ENCODE measurements at places on chromosomes 11 and 22. TPM values are rescaled to one million over a fixed set of nuclear protein-coding genes. Genes with fewer than 3 reads are reported as not detected.

Gene MPZL3
- polyA plus RNA-seq: 8.5 TPM

Gene RIMBP3B
- not detected for polyA plus RNA-seq

Gene C22orf31
- not detected for polyA plus RNA-seq

Gene AQP11
- not detected for polyA plus RNA-seq

Gene HEPACAM
- polyA plus RNA-seq: not detected

Gene IRAG1
- polyA plus RNA-seq: 3.0 TPM

Gene C11orf86
- not detected for polyA plus RNA-seq

Gene SMIM38
- 0.05 TPM for polyA plus RNA-seq

Gene MAJIN
- polyA plus RNA-seq: not detected

Gene GLB1L2
- polyA plus RNA-seq: not detected

Gene TPBGL
- polyA plus RNA-seq: not detected

Gene BTBD18
- polyA plus RNA-seq: not detected

Gene FGF3
- polyA plus RNA-seq: not detected

Gene SLC16A8
- not detected for polyA plus RNA-seq

Gene ARHGAP42
- 0.04 TPM for polyA plus RNA-seq

Gene NFAM1
- 71.0 TPM for polyA plus RNA-seq

Gene JAM3
- polyA plus RNA-seq: 0.03 TPM

Gene NEFH
- polyA plus RNA-seq: 1.2 TPM

Gene VSIG2
- polyA plus RNA-seq: not detected

Gene PATE2
- polyA plus RNA-seq: not detected

Gene ISX
- not detected for polyA plus RNA-seq

Gene PKDREJ
- not detected for polyA plus RNA-seq

Gene MS4A12
- not detected for polyA plus RNA-seq

Gene SAA4
- not detected for polyA plus RNA-seq

Gene PDE2A
- 0.53 TPM for polyA plus RNA-seq

Gene TBCEL
- 6.5 TPM for polyA plus RNA-seq

Gene GGTLC3
- polyA plus RNA-seq: not detected

Gene SAMM50
- polyA plus RNA-seq: 62.5 TPM

Gene PRR5L
- polyA plus RNA-seq: 7.4 TPM

Gene FAM118B
- polyA plus RNA-seq: 13.6 TPM

Gene IFITM5
- polyA plus RNA-seq: not detected

Gene OSM
- polyA plus RNA-seq: 48.0 TPM

Gene UPK3A
- 19.0 TPM for polyA plus RNA-seq

Gene OLFML1
- polyA plus RNA-seq: 0.17 TPM

Gene GGTLC2
- not detected for polyA plus RNA-seq

Gene SLC37A2
- 70.8 TPM for polyA plus RNA-seq

Gene DUSP8
- not detected for polyA plus RNA-seq

Gene CLMP
- not detected for polyA plus RNA-seq
